ENCODE measurements at places on chromosomes 1 and 21. TPM values are rescaled to one million over a fixed set of nuclear protein-coding genes. Genes with fewer than 3 reads are reported as not detected.

Gene DIO1
- not detected for total RNA-seq

Gene MEX3A
- total RNA-seq: 0.05 TPM

- DNase-seq: no peak
These were observed 335.3 kb upstream of the BRINP3 start for GRCh38 chr1:190812996-190813395.

GRCh38 chr1:171852272-171852671 lies 11.0 kb downstream of the DNM3 start:
- DNase-seq: no peak

DNA sequence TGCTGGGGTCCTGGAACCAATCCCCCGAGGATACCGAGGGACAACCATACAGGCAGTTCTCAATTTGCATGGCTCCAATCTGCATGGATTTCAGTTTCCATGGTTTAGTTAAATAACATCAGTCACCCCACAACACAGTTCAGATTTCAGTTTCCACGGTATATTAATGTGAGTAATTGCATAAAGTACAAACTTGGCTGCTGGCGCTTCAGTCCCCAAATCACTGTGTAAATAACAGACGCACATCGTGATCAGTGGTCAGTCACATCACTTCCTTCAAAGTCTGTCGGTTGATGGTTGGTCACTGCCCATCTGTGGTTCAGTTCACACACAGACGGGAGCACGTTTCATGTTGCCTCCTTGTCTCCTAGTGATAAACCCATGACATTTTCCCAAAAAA lies 66.4 kb upstream of the LPGAT1 start:
- DNase-seq: no peak

DNA sequence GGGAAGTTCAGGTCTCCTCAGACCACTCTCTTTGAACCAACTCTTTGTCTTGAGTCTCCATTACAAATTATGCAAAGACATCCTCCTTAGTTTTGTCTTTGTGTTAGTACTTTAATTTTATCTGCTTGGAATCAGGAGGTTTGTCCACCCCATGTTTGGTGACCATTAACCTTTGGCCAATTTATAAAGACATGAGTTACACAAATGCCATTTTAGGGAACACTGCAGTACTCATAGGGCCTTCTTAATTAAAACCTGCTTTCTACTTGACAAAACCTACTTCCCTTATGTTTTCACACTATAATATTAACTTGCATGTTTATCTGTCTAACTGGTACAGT lies 7.9 kb upstream of the CDC73 start:
- DNase-seq: no peak

DNA sequence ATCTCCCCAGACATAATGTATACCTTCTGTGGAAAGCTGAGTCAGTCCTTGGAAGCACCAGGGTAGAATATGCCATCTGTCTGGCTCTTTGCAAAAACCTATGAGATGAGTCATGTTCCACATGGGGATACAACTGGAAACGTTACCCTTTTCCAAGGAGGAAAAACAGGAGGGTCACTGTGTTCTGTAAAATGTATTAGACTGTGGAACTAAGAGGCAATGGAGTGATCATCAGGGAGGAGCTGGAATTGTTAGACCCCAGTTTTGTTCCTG lies 16.1 kb upstream of the PSMD4 start:
- no peak for DNase-seq

- DNase-seq: no peak
These were observed 204.8 kb downstream of the KCNK2 start for GRCh38 chr1:215287362-215287761.

DNA sequence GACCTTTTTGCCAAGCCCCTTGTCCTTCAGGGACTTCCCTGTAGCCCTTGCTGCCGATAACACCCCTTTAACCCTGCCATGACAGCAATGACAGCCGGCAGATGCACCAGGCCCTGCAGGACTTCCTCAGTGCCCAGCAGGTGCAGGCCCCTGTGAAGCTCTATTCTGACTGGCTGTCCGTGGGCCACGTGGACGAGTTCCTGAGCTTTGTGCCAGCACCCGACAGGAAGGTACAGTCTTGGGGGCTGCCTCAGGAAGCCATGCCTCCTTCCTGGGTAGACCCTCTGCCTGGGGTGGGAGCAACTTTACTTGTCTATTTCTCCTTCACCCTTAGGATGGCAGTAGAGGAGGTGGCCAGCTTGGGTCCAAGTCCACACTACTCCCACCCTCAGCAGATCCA lies 16.1 kb upstream of the PADI6 start:
- no peak for DNase-seq

GRCh38 chr1:224498574-224499170 lies 64.1 kb upstream of the WDR26 start:
- peak; percentile 39 for DNase-seq
